ENCODE measurements at places on chromosomes 11 and 22.

- no peak for DNase-seq
Measured at GRCh38 chr11:35216962-35217678, 78.1 kb downstream of the CD44 start.

GRCh38 chr22:43275545-43276317 lies 67.4 kb downstream of the SCUBE1 start:
- DNase-seq: no peak

DNA sequence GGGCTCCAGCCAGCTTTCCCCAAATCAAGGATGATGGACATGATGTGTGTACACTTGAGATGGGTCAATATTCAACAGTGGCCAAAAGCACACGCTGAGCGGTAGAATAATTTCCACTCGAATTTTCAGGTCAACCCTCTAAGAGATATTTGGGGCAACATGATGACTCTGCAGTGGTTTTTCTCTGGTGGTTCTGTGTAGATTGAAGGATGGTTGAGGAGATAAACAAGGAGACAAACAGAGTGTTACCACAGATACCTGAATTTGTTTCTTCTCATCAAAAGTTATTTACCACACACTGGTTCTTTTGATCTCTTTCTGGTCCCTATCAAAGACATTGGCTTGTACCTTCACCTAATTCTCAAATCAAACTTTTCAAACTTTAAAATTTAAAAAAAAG lies 242.0 kb downstream of the ETS1 start:
- no peak for DNase-seq

- DNase-seq: no peak
Measured at GRCh38 chr11:107669893-107670601, 41.8 kb downstream of the SLN start.

GRCh38 chr11:2555336-2555735 lies 110.5 kb downstream of the KCNQ1 start:
- DNase-seq: no peak

DNA sequence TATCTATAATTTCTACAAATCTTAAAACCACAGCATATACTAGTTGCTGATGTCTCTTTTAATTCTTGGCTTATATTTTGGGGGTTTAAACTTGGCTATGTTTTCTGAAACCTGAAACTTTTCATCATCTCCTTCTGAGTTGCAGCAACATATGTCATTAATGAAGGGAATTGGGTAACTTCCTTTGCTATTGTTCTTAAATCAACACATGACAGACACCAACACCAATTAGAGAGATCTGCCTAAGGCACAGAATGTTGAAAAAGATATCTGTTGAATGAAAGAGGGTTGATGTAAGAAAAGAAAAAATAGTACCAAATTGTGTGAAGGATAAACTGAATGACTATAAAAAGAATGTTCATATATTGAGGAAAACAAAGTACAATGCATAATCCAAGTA lies 10.3 kb upstream of the GAS2 start:
- no peak for DNase-seq

GRCh38 chr11:106551744-106552673 lies 466.3 kb downstream of the GUCY1A2 start:
- no peak for DNase-seq

DNA sequence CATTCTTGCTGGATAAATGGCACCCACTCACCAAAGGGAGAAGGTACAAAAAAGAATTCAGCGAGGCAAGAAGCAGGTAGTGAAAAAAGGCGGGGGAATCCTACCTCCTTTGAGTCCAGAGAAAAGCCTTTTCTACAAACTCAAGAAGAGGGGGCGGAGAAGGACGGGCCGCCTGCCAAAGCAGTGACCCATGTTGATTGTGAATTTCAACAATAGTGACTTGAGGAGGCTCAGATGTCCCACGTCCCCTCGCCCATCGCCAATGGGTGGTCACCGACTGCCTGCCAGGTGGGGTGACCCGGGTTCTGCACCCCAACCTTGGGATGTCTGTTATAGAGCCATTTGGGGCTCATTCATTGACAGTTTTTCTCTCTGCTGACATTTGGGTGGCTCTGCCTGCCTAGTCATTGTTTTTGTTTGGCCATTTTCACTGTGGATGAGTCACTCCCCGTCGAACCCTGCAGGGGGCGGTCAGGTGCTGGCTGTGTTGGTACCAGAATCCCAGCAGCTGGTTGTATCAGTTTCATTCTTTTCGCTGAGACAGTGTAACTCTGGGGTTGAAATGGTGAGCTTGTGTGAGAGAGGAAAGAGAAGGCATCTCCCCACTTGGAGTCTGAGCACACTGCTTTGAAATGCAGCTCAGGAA lies 163.4 kb upstream of the NCAM1 start:
- DNase-seq: no peak

GRCh38 chr11:7522121-7522520 lies 8.3 kb downstream of the PPFIBP2 start:
- no peak for DNase-seq

- DNase-seq: peak; percentile 57
Measured at GRCh38 chr11:7186190-7186589, 65.5 kb upstream of the SYT9 start.

DNA sequence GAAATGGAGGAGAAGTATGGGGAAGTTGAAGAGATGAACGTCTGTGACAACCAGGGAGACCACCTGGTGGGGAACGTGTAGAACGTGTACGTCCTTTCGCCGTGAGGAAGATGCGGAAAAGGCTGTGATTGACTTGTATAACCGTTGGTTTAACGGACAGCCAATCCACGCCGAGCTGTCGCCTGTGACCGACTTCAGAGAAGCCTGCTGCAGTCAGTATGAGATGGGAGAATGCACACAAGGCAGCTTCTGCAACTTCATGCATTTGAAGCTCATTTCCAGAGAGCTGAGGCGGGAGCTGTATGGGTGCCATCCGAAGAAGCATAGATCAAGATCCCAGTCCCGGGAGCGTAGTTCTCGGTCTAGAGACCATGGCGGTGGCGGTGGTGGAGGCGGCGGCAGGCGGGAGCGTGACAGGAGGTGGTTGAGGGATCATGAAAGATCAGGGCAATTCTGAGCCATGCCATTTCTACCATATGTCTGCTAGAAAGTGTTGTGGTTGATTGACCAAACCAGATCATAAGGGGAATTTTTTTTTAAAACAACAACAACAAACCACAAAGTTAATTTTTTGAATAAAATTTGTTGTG lies 36.8 kb upstream of the PHOX2A start:
- no peak for DNase-seq

GRCh38 chr11:121801394-121801748 lies 314.6 kb downstream of the BLID start:
- DNase-seq: no peak

GRCh38 chr11:12179019-12179418 lies 68.6 kb downstream of the MICAL2 start:
- DNase-seq: no peak

All from BJ (cell line).